ENCODE measurements at places on chromosomes 6 and 20.

DNA sequence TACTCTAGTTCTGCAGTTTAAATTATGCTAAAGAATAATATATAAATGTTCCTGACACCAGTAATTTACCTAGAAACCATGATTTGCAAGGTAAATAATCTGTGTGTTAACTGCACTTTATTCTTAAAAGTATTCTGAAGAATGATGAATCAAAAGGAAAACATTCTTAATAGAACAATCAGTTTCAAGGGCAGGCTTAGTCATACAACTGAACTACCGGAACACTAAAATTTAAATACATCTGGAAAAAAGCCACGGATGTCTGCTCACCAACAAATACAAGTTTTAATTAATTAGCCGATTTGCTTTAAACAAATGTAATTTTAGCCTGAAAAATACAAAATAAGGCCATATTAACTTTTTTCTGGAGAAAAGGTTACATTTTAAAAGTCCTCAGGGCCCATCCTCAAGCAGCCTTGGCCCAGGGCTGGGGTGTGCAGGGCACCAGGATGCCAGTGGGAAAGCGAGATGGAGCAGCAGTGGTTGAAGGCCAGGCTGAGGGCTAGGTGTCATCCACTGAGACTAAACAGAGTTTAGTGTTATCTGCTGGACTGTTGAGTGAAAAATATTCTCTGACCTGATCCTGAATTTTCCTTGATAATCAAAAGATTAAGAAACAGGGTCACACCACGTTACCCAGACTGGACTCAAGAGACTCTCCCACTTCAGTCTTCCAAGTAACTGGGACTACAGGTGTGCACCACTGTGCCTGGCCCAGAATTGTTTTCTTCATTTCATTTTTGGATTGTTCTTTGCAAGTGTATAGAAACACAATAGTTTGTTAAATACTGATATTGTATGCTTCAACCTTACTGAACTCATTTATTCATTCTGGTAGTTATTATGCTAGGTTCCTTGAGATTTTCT, 88.2 kb upstream of the DST start:
- DNase-seq = peak; percentile 66

DNA sequence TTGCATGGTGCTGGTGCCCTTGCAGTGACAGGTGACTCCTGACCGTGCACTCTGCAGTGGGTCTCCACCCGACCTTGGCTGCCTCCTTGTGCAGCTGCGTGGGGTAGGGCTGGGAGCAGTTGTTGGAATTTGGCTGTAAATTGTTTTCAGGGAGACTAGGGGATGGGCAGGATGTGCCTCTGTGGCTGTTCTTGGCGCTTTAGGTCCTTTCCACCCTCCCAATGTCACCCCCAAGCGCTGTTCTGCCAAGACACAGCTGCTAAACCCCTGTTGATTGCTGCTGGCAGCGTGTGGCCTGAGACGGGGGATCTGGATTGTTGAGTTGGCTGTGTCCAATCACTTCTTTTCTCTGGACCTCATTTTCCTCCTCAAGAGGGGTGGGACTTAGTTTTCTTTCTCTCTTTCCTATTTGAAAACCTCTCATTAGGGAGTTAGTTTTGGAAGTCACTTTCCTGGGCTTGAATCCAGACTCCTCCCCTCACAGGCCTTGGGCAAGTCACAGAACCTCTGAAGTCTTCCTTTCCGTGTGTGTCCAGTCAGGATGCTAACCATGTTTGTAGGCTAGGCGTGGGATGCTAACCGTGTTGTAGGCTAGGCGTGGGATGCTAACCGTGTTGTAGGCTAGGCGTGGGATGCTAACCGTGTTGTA, 8.5 kb downstream of the IGF2R start:
- DNase-seq = peak; percentile 79

DNA sequence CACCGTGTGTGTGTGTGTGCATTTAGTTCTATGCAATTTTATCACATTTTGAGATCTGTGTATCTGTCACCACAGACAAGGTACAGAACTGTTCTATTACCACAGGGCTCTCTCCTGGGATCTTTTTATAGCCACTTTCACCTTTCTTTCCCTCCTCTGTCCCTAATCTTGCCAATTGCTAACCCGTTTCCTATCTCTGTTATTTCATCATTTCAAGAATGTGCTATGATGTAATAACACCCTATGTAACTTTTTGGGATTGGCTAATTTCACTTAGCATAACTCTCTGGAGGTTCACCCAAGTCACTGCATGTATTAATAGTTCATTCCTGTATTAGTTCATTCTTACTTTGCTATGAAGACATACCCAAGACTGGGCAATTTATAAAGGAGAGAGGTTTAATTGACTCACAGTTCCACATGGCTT, 657.7 kb downstream of the QKI start:
- no peak for DNase-seq

GRCh38 chr20:63409066-63409833, 48.1 kb upstream of the CHRNA4 start:
- no peak for DNase-seq

- DNase-seq = no peak
These were observed 71.6 kb downstream of the BANF2 start for GRCh38 chr20:17771206-17772004.

DNA sequence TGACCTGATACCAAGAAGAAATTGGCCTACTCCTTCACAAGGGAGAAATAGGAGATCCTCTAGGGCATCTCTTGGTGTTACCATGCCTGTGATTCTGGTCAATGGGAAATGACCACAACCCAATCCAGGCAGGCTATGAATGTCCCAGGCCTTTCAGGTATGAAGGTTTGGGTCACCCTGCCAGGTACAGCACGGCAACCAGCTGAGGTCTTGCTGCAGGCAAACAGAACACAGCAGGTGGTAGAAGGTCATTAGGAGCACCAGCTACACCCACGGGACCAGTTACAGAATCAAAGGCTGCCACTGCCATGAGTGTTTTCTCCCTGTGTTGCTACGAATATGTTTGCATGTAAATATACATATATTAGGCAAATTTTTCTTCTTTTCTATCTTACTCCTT, 202.3 kb downstream of the ERMARD start:
- no peak for DNase-seq

GRCh38 chr6:5157621-5158138, 72.5 kb downstream of the PPP1R3G start:
- DNase-seq = no peak

GRCh38 chr6:134983823-134984222, 33.9 kb upstream of the ALDH8A1 start:
- DNase-seq = no peak

All from fibroblast of the aortic adventitia (primary cell).